ENCODE measurements at places on chromosomes 1 and 21.
A peak's percentile ranks its signal among the peaks of the same experiment; 100 is the strongest.

DNA sequence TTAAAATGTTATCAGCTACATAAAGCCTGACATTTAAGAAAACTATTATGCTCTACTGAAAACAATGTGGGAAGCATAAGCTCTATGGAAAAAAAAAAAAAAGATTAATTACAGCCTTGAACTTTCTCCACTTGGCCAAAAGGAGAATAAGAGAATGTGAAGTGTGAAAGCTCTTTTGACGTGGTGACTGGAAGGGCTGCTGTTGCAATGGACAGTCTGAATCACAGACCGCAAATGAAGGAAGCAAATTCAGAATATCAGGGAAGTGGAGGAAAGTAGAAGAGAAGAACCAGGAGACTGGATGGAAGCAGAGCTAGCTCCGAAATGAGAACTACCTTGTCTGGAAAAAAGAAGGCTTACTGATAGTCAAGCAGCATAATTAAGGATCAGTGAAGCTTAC lies 106.8 kb downstream of the AK5 start:
- no peak for DNase-seq

DNA sequence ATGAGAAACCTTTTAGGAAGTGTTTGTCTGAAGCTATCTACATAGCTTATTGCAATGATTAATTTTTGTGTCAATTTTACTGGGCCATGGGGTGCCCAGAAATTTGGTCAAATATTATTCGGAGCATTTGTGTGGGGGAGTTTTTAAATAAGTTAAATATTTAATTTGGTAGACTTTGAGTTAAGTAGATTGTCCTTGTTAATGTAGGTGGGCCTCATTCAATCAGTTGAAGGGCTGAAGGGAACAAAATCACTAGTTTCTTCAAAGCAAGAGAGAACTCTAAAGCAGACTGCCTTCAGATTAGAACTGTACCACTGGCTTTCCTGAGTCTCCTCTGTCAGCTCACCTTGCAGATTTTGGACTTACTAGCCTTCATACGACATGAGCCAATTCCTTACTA lies 1008.6 kb upstream of the ADAMTS5 start:
- DNase-seq, result no peak

GRCh38 chr1:204287466-204287891 lies 72.2 kb downstream of the PLEKHA6 start:
- DNase-seq, result no peak

- DNase-seq, result no peak
Measured at GRCh38 chr1:9905010-9905409, 5.1 kb downstream of the CTNNBIP1 start.

DNA sequence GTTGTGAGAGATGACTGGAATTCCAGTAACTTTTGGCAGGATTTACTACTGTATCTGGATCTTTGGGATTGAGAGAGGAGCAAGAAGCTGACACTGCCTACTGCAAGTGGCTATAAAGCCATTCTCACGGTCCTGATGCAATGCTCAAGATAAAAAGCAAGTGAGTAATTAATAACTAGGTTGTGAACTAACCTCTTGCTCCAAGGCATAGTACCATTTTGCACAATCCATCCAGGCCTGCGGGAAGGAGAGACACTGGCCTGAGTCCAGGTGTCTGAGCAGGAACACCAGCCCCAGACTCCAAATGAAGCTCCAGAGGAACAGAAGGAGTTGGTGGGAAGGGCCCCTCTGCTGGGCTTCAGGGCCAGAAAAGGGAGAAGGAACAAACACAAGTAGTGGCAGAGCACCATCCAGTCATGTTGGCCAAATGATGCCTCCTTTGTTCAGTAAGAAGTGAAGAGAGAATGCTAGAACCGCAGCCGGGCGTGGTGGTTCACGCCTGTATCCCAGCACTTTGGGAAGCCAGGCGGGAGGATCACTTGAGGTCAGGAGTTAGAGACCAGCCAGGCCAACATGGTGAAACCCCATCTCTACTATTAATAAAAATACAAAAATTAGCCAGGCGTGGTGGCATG lies 9.9 kb upstream of the SLC45A3 start:
- DNase-seq, result no peak

DNA sequence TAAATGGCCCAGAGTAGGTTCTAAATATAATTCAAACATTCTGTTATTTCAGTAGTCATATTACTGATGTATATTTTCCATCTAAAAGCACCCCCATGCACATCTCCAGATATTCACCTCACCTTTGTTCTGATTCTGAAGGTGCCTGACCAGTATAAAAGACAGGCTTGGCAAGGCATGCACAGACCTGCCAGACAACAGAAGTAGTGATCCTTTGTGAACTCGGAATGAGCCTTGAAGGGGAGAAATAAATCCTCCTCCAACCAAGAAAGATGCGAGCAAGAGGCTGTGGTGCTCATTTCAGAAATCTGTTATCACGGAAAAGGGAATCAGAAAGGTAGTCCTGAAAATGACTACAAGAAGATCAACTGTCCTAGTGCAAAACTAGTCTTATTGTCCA lies 287.3 kb downstream of the VAV3 start:
- DNase-seq, result no peak

- DNase-seq, result peak; percentile 2
Measured at GRCh38 chr21:46172863-46173528, 11.3 kb downstream of the SPATC1L start.

DNA sequence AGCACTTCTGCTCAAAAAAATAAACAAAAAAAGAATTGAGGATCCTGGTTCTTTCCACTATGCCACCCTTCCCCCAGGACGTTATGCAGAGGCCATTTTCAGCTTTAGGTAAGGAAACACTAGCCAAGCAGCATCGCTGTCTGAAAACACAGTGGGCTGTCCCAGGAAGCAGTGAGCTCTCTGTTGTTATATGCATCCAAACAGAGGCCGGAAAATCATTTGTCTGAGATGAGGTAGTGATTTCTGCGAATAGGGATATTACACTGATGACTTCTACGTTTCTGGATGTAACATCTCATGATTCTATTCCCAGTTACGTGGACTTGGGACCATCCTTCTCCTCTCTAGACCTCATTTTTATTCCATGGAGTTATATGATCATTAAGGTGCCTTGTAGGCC lies 137.2 kb downstream of the OMA1 start:
- DNase-seq, result no peak

DNA sequence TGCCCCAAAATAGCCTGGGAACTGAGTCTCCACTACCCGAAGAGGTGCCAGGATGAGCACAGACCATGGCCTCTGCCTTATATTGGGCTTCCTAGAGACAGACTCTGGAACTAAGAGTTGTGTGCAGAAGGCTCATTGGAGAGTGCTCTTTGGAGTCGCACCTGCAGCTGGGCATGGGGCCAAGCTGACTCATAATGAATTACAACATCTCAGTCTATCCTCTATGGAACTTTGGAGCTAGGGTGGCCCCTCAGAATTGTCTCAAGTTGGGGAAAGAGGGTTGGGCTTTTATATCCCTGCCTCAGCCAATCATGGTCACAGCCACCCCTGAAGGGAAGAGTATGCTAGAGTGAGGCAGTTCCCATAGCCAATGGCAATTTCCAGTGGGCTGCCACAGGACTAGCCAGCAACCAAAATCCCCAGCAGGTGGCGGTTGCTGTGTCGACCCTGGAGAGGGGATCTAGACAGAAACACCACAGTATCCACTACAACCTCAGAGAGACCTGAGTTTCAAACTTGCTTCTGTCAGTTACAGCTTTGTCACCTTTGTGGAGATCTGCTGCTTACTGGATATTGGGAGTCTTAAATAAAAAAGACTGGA lies 93.8 kb downstream of the DMRTA2 start:
- no peak for DNase-seq

- no peak for DNase-seq
Measured at GRCh38 chr21:37101384-37101783, 28.3 kb downstream of the TTC3 start.

DNA sequence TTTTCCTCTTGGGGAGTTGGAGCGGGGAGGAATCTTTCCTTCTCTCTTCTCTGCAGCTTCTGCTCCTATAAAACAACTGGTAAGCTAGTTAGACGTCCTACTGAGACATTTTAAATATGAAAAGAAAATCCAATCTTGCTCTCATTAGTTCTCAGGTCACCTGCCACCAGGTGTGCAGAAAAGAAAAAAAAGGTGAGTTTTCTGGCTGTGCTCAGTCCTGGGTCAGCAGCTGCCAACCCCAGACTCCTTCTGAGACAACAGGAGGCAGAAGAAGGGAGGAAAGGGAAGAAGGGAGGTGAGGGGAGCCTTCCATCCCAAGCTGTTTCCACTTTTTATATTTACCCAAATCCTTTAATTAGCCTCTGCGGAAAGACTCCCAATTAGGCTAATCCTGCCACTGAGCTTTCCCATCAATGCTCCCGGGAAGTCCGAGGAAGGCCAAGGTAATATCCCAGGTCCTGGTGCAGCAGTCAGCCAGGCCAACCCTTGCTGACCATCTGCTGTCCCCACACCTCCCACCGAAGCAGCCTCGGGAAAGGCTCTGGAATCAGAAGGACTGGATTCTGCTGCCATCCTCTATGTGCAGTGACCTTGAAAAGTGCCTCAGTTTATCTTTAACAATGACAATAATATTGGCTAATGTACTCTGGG lies 33.4 kb downstream of the GLIS1 start:
- no peak for DNase-seq

- peak; percentile 22 for DNase-seq
Measured at GRCh38 chr1:160206036-160206389, 829 bp downstream of the PEA15 start.

GRCh38 chr1:15706751-15707150 lies 22.6 kb downstream of the PLEKHM2 start:
- DNase-seq, result no peak

GRCh38 chr1:194341587-194341986 lies 1155.2 kb upstream of the B3GALT2 start:
- no peak for DNase-seq

DNA sequence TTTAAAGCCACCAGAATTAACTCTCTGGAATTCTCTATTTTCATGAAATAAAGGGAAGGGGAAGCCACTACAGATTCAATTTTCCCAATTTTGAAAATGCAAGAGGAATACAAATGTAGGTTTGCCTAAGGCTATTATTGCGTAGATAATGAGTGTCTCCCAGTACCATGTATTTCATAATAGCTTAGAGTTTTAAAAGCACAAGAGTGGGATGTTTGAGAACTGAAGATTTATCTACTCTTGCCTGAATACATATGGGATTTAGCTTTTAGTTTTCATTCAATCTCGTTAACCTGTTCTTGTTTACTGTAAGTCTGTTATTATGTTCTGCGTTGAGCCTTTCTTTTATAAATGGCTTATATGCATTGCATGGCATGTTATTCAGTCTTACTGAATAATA lies 795.1 kb downstream of the BRINP3 start:
- no peak for DNase-seq

- no peak for DNase-seq
Measured at GRCh38 chr1:50658459-50659076, 235.3 kb upstream of the DMRTA2 start.

DNA sequence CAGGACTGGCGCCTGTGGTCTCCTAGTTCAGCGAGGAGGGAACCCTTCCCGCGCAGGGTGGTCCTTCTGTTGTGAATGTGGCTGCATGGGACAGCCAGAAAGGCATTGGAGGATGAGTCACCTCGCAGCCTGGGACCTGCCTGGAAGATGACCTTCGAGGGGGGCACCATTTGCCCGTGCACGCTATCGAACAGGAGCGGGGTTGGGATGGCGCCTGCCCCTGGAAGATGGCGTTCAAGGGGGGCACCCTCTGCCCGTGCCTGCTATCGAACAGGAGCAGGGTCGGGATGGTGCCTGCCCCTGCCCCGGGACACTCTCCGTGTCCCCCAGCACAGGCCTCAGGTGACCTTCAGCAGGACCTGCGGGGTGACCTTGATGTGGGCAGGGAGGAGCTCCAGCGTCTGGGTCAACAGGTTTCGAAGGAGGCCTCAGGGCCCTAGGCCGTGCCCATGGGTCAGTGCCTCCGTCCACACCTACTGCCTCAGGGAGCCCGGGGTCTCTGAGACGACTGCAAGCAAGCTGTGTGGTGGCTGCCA lies 1.7 kb upstream of the ACTRT2 start:
- no peak for DNase-seq

DNA sequence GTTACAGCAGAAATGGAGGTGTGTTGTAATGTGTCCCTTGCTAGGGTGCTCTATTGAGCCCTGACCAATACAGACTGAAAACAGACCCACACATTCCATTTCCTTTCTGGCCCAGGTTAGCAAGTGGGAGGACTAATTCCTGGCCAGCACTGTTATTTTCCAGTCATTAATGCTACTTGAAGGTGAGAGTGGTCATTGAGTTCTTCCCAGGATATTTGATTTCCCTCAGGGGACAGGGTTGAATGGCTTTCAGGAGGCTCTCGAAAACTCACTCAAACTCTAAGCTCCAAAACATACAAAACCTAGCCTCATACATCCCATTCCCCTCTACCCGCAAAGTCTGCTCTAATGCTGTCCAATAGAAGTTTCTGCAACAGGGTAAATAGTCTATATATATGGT lies 6.2 kb downstream of the LRRC52 start:
- no peak for DNase-seq

GRCh38 chr21:45556645-45557615 lies 14.7 kb upstream of the SLC19A1 start:
- no peak for DNase-seq

- DNase-seq, result no peak
Measured at GRCh38 chr21:46604975-46605766, at the start of gene S100B. Gene S100B, minus strand, starts transcription at chr21:46605082. Its CDS starts 2,667 bp downstream, at chr21:46602415.

DNA sequence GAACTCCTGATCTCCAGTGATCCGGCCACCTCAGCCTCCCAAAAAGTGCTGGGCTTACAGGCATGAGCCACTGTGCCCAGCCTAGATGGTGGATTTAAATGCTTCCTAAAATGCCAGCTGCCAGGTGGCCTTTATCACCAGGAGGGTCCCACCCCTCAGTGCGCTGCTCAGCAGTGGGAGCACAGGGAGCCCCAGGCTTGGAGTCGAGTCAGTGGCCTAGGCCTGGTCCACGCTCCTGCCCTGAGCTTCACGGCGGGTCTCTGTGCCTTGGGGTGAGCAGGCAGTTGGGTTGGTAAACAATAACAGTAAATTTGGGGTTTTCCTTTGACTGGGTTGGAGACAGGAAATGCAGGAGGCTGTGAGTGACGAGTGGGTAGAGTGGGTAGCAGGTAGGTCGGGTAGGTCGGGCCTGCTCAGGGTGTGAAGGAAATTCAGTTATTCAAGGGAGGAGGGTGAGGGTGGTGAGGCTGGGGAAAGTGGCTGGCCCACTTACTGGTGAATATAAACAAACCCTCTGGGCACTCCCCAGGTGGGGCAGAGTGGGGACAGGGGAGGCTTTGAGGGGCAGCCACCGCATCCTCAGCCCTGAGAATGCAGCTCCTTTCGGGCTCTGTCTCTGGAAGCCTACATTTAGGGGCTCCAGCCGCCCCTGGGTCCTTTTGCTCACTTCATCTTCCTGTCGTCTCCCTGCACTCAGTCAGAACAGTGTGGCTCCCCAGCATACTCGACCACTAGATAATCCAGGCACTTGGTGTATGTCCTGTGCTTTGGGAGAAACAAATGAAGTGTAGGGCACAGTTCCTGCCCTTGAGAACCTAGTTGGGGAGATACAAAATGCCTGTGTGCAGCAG lies 33.5 kb upstream of the IL19 start:
- no peak for DNase-seq

GRCh38 chr1:82578086-82578726 lies 777.5 kb downstream of the ADGRL2 start:
- no peak for DNase-seq

- DNase-seq, result no peak
Measured at GRCh38 chr1:22886211-22886610, 86.5 kb downstream of the LACTBL1 start.
